ENCODE measurements at places on chromosomes 13 and 19.
A peak's percentile ranks its signal among the peaks of the same experiment; 100 is the strongest.

- DNase-seq: no peak
Observed at GRCh38 chr13:74024856-74025255, 109.3 kb downstream of the KLF12 start.

DNA sequence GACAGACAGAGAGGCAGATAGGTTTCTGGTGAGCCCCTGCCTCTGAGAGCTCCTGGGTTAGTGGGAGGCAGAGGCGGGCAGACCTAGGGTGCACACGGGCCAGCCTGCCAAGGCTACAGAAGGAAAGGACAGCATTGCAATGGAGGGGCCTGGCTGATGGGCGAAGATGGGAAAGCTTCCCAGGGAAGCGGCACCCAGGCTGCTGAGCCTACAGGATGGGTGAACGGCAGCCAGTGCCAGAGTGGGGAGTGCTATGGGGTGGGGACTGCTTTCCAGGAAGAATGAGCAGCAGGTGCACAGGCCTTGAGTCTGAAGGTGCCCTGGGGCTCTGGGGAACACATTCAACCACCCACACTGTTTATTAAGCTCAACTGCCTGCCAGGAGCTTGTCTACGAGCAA lies 702 bp upstream of the MAG start:
- DNase-seq: no peak

- peak; percentile 41 for DNase-seq
Observed at GRCh38 chr19:55173714-55174409, 6.2 kb downstream of the SYT5 start.

DNA sequence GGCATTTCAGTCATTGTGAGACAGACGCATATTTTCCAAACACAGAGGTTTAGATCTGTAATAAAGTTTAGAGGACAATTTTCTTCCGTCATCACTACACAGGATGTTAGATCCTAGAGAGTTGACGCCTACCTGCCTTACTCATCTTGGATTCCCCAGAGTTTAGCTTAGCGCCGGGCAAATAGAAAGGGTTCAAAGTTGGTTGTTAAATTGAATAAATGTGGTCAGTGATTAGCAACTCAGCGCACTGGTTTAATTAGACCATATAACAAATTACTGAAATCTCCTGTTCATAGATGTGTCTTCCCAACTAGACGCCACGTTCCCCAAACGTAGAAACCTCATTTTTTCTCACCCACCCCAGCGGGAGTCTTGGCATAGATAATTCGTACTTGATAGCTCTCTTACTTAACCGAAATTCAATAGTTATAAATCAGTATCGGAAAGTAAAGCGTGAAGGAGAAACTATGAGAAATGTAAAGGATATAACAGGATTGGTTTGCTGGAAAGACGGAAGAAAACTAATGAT lies 726 bp upstream of the UFM1 start:
- no peak for DNase-seq

GRCh38 chr19:38190793-38191192 lies 33.2 kb downstream of the DPF1 start:
- DNase-seq: no peak

DNA sequence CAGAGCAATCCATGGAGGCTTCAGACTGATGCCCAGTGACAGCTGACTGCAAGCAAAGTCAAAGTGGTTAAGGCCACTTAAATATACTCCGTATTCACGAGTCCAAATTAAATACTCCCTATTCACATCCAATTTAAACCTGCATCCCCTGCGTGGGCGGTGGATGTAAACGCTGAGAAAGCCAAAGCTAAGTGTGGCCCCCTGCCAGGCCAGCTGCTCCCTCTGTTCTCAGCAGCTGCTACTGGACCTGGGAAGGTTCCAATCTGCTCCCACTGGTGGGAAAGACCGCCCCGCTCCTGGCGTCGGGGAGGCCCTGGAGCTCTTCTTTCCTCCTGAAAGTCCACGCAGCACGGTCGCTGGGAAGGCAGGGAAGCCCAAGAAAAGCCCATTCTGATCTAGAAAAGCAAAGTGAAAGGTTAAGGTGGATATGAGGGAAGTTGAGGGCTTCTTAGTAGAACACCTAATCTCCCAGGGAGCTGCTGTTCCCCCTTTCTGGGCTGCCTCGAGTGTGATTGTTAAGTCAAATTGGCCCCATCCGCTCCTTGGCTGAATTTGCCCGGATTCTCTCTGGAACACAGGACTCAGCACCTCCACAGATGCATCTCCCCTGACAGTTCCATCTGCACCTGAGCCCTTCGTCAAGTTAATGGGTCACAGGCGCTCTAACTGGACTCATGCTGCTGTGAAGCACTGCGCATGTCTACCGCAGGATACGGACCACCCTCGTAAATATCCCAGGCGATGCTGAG lies 205.5 kb downstream of the USP12 start:
- DNase-seq: no peak

- DNase-seq: no peak
Observed at GRCh38 chr13:24385902-24386301, 76.5 kb downstream of the C1QTNF9 start.

GRCh38 chr19:50327461-50328223 lies 1.5 kb downstream of the KCNC3 start:
- no peak for DNase-seq

- no peak for DNase-seq
Observed at GRCh38 chr19:2551864-2552185, 75.9 kb downstream of the GADD45B start.

GRCh38 chr13:26722321-26722720 lies 38.3 kb downstream of the GPR12 start:
- no peak for DNase-seq

DNA sequence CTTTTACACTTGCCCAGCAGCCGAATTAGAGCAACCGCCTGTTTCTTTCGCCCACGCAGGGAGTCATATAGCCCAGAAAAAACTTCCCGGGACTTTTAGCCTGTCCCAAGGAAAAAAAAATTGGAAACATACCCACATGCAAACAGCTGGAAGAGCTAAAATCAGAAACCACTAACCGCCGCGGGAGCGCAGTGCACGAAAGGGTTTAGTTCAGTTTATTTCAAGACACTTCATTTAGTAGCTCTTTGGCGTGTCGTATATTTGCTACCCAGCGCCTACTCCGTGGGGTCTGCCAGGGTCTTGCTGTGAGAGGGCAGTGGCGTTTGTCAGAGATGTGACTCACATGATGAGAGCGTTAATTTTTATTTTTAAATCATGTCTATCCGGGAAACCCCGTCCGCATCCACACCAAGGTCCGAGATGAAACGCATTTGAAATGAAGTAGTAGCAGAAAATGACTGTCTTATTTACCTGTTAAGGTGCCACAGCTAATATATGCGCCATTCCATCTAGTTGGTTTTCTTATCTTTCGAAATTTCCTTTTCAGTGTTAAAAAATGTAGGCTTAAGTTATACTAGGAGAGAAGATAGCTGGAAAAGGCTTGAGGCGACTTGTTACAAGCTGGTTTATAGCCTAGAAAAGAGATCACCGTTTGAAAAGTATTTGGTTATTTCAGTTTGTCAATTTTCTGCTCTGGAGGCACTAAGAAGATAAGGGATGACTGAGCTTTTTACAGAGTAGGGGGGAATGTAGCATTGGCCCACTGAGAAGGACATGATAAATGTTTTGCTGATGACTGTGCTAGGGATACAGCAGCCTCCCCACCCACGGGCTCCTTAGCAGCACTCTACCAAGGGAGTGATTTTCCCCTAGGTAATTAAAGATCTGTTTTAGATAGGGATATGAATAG lies 1.7 kb downstream of the KLF5 start:
- DNase-seq: no peak

- no peak for DNase-seq
Observed at GRCh38 chr19:33343859-33344572, 29.5 kb upstream of the CEBPG start.

GRCh38 chr19:51570962-51571575 lies at the start of gene ZNF175:
Gene ZNF175, plus strand, starts transcription at chr19:51571283. Its CDS starts 2,047 bp downstream, at chr19:51573330.
- DNase-seq: peak; percentile 68

DNA sequence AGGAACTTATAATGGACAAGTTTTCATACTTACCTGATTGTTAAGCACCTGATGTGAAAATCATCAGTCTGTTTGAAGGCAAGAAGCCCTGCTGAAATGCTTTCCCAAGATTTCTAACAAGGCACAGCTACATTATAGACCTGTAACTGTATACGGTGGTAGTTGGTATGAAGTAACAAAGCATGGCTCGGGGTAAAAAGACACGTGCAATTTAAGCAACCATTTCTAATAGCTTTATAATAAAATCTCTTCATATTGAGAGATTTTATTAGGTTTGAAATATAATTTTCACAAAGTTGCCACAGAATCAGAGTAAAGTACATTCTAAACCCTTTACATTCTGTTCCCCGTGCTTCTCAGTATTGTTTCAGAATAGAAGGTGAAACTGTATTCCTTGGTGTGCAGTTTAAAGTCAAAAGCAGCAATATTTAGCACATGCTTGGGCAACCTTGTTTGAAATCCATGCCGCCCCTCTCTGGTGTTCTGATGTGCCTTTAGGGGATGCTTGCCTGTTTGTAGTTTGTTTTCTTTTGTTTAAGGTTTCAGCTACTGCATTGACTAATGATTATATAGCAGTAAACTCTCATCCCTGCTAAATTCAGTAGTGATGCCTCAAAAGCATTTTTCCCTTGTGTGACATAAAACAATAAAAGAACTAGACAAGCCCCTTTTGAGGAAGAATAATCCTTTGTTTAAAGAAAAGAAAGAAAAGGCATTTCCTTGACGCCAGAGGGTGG lies 125.2 kb upstream of the OBI1 start:
- no peak for DNase-seq

GRCh38 chr13:44825953-44826352 lies 163.3 kb downstream of the NUFIP1 start:
- no peak for DNase-seq

- DNase-seq: peak; percentile 47
Observed at GRCh38 chr19:19405971-19406877, 749 bp downstream of the GATAD2A start.

DNA sequence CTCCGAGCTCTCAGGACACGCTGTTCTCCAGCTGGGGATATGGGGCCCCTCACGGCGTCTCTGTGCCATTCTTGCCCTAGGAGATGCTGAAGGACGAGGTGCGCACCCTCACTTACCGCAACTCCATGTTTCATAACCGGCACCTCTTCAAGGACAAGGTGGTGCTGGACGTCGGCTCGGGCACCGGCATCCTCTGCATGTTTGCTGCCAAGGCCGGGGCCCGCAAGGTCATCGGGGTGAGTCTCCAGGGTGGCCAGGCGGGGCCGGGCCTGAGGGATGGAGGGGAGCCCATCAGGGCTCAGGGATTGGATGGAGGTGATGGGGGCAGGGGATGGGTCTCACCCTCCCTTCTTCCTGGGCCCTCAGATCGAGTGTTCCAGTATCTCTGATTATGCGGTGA lies 4.8 kb downstream of the PRMT1 start:
- DNase-seq: no peak

GRCh38 chr19:49570138-49570856 lies 10.1 kb downstream of the NOSIP start:
- DNase-seq: no peak

- DNase-seq: no peak
Observed at GRCh38 chr19:2027361-2027760, 11.8 kb upstream of the BTBD2 start.

GRCh38 chr19:33226550-33227241 lies 1.0 kb upstream of the SLC7A10 start:
- no peak for DNase-seq

DNA sequence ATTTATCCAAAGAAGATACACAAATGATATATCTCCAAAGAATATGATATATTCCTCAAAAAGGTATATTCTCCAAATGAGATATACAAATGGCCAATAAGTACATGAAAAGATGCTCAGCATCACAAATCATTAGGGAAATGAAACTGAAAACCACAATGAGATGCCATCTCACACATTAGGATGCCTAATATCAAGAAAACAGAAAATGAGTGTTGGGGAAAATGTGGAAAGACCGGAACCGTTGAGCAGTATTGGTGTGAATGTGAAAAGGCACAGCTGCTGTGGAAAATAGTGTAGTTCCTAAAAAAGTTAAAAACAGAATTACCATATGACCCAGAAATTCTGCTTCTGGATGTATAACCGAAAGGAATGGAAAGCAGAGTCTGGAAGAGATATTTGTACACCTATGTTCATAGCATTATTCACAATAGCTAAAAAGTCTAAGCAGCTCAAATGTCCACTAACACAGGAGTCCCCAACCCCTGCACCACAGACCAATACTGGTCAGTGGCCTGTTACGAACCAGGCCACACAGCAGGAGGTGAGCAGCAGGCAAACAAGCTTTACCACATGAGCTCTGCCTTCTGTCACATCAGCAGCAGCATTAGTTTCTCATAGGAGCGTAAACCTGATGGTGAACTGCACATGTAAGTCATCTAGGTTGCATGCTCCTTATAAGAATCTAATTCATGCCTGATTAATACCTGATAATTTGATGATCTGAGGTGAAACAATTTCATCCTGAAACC lies 291.9 kb downstream of the PCDH20 start:
- DNase-seq: no peak

GRCh38 chr13:30797847-30798535 lies 62.6 kb downstream of the ALOX5AP start:
- no peak for DNase-seq

- DNase-seq: no peak
Observed at GRCh38 chr13:30403456-30403855, 18.8 kb upstream of the UBE2L5 start.

DNA sequence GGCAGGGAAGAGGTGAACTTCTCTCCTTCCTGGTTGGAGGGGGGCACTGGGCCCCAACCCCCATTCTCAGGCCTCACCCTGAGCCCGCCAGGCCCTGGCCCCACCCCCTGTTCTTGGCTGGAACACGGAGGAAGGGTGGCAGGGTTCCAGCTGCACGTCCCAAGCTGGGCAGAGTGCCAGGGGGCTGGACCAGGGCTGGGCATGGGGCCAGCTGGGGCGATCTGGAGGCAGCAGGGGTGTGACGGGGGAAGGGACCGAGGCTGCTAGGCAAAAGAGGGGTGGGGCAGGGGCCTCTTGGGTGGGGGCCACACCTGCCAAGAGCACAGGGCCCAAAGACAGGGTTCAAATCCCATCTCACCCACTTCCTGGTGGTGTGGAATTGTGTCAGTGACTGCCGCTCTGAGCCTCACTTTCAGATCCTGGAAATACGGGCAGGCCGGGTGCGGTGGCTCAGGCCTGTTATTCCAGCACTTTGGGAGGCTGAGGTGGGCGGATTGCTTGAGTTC lies 2.2 kb downstream of the HIF3A start:
- no peak for DNase-seq

- no peak for DNase-seq
Observed at GRCh38 chr13:107296804-107297203, 728.9 kb upstream of the ARGLU1 start.

GRCh38 chr13:112447761-112448603 lies 71.8 kb downstream of the SPACA7 start:
- no peak for DNase-seq

DNA sequence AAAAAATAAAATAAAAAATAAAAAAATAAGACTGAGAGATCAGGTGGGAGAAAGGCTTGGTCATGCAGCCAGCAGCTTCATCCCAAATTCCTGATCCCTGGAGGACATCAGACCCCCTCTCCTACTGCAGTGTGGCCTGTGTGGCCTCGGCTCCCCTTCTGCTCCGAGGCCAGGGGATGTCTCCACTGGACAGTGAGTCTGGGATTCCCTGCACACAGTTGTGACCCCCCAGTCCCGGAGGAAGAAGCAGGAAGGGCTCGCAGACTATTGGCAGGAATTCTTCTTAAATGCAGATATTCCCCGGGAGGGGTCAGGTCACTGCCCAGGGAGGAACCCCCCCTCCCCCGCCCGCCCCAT lies 41.9 kb downstream of the ZNF627 start:
- no peak for DNase-seq

Data from stimulated activated CD8-positive, alpha-beta memory T cell treated with anti-CD3 and anti-CD28 coated beads, Interleukin-2, amount 100 ng/mL, for 48 hours (primary cell).